CD4-positive, alpha-beta T cell treated with Interleukin-6 for 4 hours (primary cell): ENCODE measurements at places on chromosomes 2 and 18.

DNA sequence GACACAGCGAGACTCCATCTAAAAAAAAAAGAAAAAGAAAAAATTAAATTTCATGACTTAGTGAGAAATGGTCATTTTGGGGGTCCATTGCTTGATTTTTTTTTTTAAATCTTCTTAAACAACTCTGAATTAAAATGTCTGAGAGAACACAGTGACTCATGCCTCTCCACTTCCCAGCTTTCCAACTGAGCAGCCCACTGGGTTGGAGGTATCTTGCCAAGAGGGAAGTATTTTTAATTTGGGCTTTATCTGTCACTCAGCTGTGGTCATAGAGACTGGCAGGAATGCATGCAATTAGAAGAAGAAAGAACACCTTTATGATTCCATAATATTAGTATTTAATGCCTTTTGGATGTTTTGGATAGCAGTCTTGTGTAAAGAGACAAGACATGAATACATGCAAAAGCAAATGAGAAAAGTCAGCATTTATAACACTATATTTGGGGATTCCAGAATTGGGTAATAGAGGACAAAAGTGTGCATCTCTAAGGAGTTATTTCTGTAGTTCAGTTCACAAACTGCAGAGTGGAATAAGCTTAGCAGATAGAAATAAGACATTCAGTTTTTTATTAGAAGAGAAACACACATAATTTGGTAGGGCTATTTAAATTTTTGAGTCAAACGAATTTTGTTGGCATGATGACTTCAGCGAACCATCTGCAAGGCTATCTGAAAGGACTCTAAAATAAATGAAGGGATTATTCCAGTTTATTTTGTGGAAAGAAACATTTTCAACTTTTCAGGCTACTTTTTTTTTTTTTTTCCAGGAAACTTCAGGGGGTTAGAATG lies 254.8 kb downstream of the TGIF1 start:
- no peak for DNase-seq

GRCh38 chr2:117686699-117687098 lies 127.8 kb upstream of the DDX18 start:
- no peak for DNase-seq

DNA sequence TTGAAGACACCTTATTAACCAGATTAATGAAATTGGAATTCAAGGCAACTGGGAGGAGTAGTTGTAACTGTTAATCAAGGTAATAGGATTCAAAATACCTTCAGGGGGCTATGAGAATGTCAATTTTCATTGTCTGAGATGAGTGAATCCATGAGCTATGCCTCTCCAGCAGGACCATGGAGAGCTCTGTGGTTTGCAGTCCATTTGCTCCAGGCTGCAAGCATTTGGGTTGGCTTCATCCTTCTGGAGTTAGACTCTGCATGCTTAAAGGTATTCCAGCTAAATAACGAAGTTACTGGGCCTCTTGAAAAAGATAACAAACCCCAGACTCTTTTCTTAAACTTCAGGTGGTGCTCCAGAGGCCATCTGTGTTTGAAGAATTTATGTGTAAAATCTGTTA lies 207.1 kb upstream of the SLC8A1 start:
- DNase-seq = no peak

- DNase-seq = no peak
These were observed 308.4 kb downstream of the ZNF804A start for GRCh38 chr2:184906709-184907108.

GRCh38 chr18:45012286-45012685 lies 331.6 kb downstream of the SETBP1 start:
- DNase-seq = no peak

GRCh38 chr2:20052229-20052851 lies 912 bp upstream of the LAPTM4A start:
- no peak for DNase-seq

- no peak for DNase-seq
These were observed 8.0 kb downstream of the ME2 start for GRCh38 chr18:50886929-50887328.

GRCh38 chr2:172905937-172906811 lies 169.5 kb upstream of the MAP3K20 start:
- no peak for DNase-seq

DNA sequence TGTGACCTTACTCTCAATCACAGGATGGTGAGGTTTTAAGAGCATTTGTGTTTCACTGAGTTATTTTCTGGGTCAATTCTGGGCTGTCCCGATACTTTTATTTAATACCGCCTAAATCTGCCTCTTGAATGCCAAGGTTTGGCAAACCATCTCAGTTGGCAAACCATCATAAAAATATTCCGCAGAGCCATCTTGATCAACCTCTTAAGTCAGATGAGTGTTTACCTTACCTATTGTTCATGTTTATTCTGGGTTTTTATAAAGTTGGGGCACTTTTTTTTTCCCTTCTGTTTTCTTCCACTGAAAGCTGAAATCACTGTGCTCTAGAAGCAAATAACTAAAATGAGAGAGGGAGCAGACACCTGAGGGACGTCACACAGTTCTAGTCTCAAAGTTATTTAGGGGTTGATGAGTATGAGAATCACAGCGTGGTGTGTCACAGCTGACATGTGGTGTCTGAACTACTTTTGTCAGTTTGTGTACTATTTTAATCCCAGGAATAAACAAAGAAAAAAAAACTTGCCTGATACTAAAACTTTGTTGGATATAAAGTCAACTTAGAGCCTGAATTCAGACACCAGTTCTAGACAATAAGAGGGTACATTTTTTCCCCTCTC lies 48.6 kb downstream of the ETAA1 start:
- no peak for DNase-seq

DNA sequence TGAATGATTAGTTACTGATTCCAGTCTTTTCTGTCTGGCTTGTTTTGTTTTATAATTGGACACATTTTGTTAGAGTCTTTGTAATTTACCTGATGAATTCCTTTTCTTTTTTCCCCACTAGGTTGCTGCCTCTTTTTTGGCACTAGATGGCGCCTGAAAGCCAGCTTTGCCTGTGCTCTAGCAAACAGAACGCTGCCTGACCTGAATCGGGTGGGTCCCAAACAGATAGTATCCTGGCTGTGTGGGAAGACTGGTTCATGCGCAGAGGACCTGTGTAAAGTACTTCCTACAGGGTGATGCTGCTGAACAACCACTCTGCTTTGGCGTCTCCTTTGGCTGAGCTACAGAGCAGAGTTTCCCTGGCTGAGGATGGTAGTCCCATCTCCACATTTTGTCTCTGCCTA lies 288.2 kb downstream of the IKZF2 start:
- peak; percentile 3 for DNase-seq

GRCh38 chr18:61833978-61834377 lies 58.8 kb downstream of the RNF152 start:
- no peak for DNase-seq

DNA sequence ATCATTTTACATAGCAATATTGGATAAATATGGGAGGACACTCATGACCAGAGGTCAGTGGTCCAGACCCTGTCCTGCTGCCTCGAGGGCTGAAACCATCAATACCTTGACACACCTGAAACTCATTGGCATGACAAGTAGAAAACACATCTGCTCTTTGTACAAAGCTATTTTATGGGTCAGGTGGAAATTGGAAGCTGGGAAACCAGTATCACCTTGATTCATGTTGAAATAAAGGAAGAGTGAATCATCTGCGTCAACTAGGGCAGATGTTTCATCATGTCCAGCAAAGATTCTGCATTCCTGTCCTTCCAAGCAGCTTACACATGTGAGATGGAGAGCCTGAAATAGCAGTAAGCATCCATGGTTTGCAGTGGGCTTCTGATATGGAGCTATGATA lies 80.0 kb upstream of the ERBB4 start:
- DNase-seq = no peak

DNA sequence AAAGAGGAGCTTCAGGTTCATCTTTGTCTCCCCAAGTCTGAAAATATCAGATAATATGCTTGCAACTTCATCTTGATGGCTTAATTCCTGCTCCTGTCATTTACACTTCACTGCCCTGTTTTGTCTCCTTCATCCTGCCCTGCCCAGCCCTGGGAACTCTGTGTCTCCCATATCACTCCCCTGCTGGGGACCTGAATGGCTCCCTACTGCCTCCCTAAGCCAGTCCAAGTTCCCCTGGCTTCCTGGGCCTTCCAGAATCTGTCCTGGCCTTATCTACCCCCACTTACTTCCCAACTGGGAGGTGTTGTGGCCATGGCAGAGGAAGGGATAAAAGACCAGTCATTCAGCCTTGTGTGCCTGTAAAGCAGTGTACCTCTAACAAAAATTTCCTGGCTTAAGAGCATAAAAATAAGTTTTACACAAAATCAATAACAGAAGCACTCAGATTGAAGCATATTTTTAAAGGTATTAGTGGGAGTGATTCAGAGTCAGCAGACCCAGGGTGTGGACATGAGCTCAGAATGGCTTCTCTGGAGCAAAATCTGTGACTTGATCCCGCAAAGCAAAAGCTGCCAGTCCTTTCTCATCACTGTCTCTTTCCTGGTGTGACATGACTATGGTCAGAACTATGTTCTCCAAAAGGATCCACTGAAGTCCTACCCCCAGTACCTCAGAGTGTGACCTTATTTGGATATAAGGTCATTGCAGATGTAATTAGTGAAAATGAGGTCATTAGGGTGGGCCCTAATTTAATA lies 59.1 kb downstream of the INO80C start:
- no peak for DNase-seq

DNA sequence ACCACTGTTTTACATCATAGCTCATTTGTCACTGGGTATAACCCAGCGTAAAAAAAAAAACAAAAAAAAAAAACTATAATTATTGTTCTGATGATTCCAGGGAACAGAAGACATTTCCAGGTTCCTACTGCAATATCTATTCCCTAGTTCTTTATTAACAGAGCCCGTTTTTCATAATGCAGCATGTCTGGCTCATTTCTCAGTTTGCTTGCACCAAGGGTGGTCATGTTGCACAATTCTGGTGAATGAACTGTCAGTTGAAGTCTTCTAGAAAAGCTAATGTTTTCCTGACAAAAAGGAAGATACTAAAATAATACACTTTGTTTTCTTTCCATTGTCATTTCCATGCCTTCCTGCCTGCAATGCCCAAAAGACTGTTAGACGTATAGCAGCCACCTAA lies 180.1 kb downstream of the RDH14 start:
- DNase-seq = no peak

GRCh38 chr2:174881678-174882077 lies 117.4 kb upstream of the CHRNA1 start:
- no peak for DNase-seq

GRCh38 chr18:27966881-27967280 lies 210.0 kb downstream of the CDH2 start:
- DNase-seq = no peak

GRCh38 chr18:3088449-3088848 lies 75.5 kb upstream of the LPIN2 start:
- DNase-seq = no peak

DNA sequence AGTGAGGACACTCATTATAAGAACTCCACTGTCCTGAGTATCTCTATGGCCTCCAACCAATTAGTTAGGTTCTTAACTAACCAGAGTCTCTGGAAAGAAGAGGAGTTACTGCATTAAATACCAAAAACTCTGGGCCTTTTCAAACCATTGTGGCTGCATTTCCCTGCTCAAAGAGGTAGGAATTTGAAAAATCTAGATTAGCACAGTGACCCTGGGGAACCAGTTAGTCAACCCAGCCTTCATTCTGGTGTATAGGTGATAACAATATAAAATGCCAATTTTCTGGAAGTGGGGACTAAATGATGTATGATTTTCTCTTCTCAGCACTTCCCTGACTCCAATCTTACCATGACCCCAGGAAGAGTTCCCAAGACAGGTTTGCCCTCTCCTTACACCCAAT lies 287.8 kb upstream of the SETBP1 start:
- no peak for DNase-seq

DNA sequence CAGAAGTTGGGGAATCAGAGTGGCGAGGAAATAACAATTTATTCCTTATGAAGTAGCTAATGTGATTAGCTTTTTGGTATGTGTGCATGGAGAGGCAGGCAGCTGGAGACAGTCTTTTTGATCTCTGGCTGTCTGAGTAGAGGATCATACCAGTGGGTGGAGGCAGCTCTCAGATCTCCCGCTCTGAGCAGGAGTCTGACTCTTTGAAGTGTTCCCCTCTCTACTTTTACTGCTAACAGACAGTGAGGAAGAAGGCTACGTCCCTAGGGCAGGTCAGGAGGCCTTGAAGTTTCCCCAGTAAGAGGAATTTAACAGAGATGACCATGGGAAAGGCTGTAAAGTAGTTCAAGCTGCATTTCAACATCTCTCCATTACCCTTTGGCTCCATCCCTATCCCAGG lies 111.9 kb upstream of the REG3A start:
- no peak for DNase-seq

- DNase-seq = no peak
These were observed 820.4 kb downstream of the GALR1 start for GRCh38 chr18:78069784-78070664.

DNA sequence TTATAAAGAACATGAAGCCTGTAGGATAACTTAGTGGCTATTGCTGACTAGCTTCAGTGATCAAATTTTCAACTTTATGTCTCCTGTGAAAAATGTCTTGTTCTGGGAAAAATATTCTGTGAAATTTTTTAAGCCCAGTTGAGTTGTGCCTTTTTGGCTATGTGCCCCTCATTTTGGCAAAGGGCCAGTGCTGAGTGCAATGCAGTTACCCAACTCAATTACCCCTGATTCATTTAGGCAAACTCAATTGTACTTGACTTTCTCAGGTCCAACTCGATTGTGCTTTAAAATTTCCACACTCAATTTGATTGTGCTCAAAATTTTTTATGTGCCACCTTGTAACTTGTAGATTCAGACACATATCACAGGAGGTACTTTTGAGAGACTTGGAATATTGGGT lies 548.8 kb upstream of the NRP2 start:
- no peak for DNase-seq

DNA sequence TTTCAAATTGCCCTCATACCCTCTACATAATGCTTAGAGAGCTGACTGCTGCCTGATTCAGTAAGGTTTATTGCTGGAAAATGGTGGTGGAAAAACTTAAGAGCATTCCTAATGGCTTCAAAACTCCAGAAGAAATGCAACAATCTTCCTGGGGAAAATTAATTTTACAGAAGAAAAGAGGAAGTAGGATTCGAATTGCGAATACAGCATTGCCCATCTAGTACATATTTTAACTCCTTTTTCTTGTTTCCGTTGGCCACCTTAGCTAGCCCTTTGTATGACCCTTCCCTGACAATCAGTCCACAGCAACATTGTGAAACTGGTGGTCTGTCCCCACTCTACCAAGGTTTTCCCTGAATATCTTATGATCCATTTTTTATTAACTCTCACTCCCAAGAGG lies 224.7 kb downstream of the MTX2 start:
- no peak for DNase-seq

GRCh38 chr2:155033652-155034051 lies 335.2 kb downstream of the KCNJ3 start:
- no peak for DNase-seq

- no peak for DNase-seq
These were observed 15.1 kb downstream of the ALLC start for GRCh38 chr2:3672861-3673678.

DNA sequence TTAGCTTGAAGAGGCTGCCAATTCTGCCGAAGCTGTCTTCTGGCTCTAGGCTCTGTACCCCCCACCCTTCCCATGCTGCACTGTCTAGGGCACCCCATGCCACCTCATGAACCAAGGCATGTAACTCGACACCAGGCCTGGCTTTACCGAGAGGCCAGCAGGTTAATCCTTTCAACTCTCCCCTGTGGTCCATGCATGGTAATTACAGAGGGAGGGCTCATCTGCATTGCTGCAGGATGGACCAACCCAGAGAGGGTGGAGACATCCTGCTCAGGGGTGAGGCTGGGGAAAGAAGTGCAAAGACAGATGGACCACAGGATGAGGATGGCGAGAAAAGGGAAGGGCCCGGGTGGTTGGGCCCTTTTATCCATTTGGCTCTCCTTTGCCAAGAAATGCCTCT lies 65.8 kb downstream of the KCTD1 start:
- no peak for DNase-seq

- DNase-seq = no peak
These were observed 593.2 kb upstream of the ZNF804A start for GRCh38 chr2:184004948-184005672.
